ENCODE measurements at places on chromosomes 1 and 21. TPM values are rescaled to one million over a fixed set of nuclear protein-coding genes. Genes with fewer than 3 reads are reported as not detected.

Gene TMEM52
- total RNA-seq = not detected

Gene IL22RA1
- 0.43 TPM for total RNA-seq

Gene FNDC10
- 20.0 TPM for total RNA-seq

Gene OR2L8
- not detected for total RNA-seq

Gene CD84
- total RNA-seq = 1.3 TPM

Gene LAPTM5
- 37.8 TPM for total RNA-seq

Gene LCE1E
- not detected for total RNA-seq

Gene FOXO6
- total RNA-seq = 1.1 TPM

Gene TENT5C
- total RNA-seq = 27.1 TPM

Gene TMCO4
- 14.5 TPM for total RNA-seq

Gene NBPF6
- total RNA-seq = not detected

Gene SLC30A7
- 7.6 TPM for total RNA-seq

Measured in stomach (tissue), 19 donors.